ENCODE measurements at places on chromosomes 13 and 19.

- DNase-seq, result no peak
Measured at GRCh38 chr13:30736461-30737320, 1.3 kb downstream of the ALOX5AP start.

DNA sequence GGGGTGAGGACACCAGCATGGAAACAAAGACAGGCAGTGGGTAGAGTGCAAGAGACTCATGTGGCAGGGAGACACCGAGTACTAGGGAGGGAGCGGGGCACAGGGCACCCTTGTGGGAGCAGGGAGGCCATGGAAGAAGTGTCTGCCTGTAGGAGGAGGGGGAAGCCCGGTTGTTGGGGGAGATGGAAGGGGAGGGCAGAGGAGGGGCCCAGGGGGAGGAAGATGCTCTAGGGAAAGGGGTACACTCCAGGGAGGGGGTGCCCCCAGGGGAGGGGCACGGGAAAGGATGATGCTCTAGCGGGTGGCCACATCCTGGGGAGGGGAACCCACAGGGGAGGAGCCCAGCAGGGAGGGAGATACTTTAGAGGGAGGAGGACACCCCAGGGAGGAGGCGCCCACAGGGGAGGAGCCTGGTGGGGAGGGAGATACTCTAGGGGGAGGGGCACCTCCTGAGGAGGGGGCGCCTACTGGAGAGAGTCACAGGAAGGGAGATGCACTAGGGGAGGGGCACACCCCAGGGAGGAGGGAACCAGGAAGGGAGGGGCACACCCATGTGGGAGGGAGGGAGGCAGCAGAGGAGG, 24.9 kb downstream of the CPAMD8 start:
- no peak for DNase-seq

GRCh38 chr13:44280456-44280855, 93.2 kb upstream of the SERP2 start:
- no peak for DNase-seq

- no peak for DNase-seq
Measured at GRCh38 chr13:43129511-43130110, 106.2 kb downstream of the DNAJC15 start.

GRCh38 chr19:15265850-15266248, 33.6 kb upstream of the EPHX3 start:
- DNase-seq, result no peak

DNA sequence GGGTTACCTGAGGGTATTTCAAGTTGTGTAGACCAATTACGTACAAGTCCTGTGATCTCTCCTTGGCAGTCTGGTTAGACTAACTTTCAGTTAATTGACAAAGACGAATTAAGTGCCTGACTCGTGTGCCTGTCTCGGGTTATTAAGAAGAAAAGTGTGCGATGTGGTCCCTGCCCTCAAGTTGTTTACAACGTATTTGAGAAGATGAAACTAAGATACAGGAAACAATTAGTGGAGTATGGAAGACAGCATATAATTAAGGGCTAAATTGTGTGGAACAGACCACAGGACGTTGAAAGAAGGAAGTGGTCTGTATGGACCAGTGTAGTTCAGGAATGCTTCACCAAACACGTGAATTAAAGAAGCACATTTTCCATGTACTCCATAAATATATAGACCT, 49.2 kb downstream of the KLF5 start:
- DNase-seq, result no peak

GRCh38 chr13:99331881-99332293, 24.7 kb upstream of the GPR183 start:
- no peak for DNase-seq

DNA sequence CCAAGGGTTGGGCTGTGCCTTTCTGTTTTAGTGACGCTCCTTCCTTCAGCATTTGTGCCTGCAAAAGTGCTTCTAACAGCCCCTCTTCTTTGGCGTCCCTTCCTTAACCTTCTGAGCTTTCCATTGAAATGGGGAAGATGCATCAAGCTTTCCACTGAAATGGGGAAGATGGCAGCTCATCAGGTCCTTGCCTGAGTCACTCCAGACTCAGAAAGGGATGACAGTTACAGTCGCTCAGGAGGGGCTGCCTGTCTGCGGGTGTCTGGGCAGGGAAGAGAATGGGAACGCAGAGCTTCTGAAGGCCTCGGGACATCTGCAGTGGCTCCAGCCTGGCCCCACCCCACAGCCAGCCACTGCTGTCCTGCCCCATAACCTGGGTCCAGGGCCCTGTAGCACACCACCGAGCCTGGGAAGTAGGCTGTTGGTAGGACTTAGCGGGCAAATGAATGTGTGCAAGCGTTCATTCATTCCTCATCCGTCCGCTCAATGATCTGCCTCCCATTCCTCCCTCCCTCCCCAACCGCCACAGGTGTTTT, 9.8 kb downstream of the AP1M1 start:
- no peak for DNase-seq

DNA sequence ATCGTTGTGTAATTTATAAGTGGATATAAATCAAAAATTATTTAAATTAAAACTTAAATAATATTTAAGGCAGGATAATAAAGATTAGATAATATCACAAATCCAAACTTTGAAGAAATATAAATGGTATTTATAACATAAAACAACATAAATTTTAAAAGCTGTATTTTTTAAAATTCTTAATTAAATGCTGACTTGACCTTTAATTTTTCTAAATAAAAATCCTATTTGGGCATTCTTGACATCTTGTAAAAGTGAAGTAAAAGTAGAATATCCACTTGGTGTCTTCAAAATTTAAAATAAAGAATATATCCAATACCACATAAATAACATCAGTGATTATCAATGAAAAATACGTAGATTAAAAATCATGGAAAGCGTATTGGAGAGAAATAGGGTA, 87.7 kb downstream of the TNFSF13B start:
- no peak for DNase-seq

- DNase-seq, result peak; percentile 14
Measured at GRCh38 chr19:13463296-13463695, 43.0 kb downstream of the CACNA1A start.

GRCh38 chr19:41123716-41124294, 9.6 kb downstream of the CYP2F1 start:
- no peak for DNase-seq

GRCh38 chr13:59478908-59479307, 684.8 kb downstream of the DIAPH3 start:
- no peak for DNase-seq

- no peak for DNase-seq
Measured at GRCh38 chr13:50167224-50167947, 152.1 kb downstream of the KCNRG start.

DNA sequence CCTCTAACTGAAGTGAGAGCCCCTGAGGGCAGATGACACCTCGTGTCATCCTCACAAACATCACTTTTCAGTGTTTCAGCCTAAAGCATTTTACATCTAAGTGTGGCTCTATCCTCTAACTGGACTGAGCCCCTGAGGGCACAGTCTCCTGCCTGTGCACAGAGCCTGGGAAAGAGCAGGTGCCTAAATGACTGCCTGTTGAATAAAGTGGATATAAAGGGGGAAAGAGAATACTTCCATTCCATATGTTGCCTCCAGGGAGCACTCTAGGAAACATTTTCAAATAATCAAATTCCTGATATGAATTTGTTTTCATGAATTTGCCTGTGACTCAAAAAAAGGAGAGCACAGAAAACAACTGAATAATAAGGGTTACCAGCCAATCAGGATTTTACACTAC, 32.2 kb downstream of the CNMD start:
- no peak for DNase-seq

DNA sequence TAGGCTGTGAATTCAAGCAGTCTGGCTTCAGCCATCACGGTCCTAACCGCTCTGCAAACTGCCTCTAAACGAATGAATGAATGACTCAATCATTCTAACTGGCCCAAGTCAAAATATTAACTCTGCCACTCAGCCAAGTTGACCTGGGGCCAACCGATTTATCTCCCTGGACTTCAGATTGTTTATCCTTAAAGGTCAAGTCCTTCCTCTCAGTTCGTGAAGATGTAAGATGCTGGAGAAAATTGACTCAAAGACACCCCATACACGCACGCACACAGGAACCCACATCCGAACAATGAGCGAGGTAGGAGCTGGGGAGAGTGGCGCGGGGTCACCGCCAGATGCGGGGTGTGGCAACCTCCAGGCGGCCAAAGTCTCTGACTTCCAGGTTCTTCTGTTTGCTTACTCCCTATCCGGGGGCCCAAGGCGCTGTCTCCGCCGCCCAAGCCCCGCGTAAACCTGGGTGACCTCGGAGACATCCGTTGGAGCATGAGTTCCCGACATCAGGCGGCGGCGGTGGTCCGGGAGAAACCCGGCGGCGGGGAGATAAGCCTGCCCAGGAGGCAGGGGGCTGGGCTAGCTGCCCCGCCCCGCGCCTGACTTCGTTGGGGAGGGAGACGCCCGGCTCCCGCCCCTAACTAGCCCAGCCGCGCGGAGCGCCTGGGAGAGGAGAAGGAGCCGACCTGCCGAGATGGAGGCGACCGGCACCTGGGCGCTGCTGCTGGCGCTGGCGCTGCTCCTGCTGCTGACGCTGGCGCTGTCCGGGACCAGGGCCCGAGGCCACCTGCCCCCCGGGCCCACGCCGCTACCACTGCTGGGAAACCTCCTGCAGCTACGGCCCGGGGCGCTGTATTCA, at the start of gene CYP2S1:
Gene CYP2S1 (plus strand): TSS at position 646 of the 856 bp plus-strand sequence. CDS start 46 bp downstream, at position 692.
- no peak for DNase-seq

DNA sequence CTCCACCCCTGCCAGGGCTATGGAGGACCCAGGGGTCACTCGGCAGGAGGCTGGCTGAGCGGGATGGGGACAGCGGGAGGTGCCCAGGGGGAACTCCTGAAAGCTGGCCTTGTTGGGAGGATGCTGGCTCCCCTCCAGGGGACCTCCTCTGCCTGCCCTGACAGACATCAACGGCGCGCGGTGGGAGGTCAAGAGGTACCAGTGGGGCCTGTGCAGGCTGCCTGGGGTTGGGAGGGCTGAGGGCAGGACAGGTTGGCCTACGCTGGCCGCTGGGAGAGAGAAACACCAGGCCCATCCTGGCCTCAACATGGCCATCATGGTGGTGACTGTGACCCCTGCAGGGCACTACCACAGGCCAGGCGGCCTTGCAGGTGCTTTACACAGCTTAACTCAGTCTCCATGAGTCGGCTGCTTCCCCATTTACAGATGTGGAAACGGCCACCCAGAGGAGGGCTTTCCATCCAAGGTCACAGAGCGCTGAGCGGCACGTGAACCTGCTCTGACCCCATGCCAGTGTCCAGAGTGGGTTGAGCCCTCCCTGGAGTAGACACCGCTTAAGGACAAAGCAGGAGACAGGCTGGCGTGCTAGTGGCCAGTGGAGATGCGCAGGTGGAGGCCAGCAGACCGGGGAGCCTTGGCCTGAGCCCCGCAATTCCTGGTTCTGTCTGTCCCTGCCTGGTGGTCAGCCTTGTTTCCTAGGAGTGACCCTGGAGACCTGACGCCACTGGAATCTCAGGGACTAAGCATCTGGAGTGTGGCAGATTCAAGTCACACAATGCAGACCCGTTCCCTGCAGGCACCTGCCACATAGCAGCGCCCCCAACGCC, 27.6 kb downstream of the CEBPG start:
- DNase-seq, result no peak

- DNase-seq, result no peak
Measured at GRCh38 chr19:18100710-18101109, 3.1 kb downstream of the MAST3 start.

- no peak for DNase-seq
Measured at GRCh38 chr19:2633693-2634075, 68.8 kb downstream of the GNG7 start.

- no peak for DNase-seq
Measured at GRCh38 chr19:20482721-20483120, 82.9 kb downstream of the ZNF737 start.

GRCh38 chr13:102191951-102192502, 209.8 kb downstream of the FGF14 start:
- no peak for DNase-seq

DNA sequence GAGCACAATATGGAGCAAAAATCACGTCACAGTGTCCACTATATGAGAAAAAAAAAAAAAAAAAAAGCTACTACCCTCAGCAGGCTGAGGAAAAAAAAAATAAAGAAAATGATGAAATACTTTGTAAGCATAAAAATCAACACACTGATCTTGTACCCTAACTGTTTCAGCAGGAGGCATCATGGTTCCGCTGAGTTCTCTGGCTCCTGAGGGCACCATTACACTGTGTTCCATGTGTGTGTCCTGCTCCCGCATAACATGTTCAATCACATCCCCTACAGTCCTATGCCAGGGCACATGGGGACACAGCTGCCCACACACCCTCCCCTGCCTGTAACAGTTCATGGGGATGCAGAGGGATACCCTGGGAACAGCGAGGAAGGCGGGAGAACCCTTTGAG, 33.5 kb downstream of the DOCK9 start:
- no peak for DNase-seq

GRCh38 chr19:32748497-32748896, 28.9 kb downstream of the TDRD12 start:
- no peak for DNase-seq

DNA sequence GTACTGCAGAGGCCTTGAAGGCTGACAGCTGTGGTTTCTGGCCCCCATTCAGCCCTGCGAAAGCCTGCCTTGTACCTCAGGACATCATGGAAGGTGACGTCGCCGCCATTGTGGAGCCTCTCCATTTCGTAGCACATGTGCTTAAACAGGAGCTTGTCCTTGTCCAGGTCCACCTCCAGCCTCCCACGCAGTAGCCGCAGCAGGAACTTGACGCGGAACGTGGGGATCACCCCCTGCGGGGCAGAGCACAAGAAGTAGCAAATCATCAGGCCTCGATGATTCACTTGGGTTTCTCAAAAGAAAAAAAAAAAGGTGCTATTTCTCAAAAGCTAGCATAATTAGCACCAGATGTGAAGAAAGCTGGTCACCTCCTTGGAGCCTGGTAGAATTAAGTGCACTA, 351.0 kb downstream of the NALCN start:
- no peak for DNase-seq

- DNase-seq, result no peak
Measured at GRCh38 chr19:37078717-37079032, 442 bp downstream of the ZNF420 start.

GRCh38 chr13:45865414-45865813, 13.9 kb upstream of the SIAH3 start:
- DNase-seq, result no peak

GRCh38 chr19:15138427-15138826, 31.2 kb downstream of the SYDE1 start:
- DNase-seq, result no peak

DNA sequence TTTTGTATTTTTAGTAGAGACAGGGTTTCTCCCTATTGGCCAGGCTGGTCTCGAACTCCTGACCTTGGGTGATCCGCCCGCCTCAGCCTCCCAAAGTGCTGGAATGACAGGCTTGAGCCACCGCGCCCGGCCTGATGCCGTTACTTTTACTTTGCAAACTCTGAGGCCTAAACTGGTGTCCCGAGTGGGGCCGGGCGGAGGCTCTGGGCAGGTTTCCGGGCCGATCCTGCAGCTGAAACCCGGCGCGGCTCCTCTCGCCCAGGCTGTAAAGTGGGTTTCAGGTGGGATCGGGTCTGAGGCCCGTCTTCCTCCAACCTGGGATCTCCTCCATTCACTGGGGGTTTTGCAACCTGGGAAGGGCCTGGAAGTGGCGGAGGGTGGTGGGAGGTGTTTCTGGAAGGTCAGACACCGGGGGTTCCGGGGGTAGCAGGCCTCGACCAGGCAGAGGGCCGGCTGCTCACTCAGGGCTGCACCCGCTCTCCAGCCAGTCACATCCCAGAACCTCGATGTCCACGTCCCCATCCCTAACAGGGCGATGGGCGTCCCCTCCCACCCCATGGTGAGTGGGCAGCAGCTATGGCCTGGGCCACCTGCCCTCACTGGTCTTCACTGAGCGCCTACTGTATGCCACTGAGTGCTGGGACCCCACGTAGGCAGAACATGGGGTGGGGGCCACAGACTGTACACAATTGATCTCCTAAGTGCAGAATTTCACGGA, 21.3 kb upstream of the WDR18 start:
- DNase-seq, result no peak

- DNase-seq, result no peak
Measured at GRCh38 chr13:31301119-31301518, 101.3 kb downstream of the B3GLCT start.

All from right renal pelvis (tissue), 4 donors.